ENCODE measurements at places on chromosomes 5 and 9.

DNA sequence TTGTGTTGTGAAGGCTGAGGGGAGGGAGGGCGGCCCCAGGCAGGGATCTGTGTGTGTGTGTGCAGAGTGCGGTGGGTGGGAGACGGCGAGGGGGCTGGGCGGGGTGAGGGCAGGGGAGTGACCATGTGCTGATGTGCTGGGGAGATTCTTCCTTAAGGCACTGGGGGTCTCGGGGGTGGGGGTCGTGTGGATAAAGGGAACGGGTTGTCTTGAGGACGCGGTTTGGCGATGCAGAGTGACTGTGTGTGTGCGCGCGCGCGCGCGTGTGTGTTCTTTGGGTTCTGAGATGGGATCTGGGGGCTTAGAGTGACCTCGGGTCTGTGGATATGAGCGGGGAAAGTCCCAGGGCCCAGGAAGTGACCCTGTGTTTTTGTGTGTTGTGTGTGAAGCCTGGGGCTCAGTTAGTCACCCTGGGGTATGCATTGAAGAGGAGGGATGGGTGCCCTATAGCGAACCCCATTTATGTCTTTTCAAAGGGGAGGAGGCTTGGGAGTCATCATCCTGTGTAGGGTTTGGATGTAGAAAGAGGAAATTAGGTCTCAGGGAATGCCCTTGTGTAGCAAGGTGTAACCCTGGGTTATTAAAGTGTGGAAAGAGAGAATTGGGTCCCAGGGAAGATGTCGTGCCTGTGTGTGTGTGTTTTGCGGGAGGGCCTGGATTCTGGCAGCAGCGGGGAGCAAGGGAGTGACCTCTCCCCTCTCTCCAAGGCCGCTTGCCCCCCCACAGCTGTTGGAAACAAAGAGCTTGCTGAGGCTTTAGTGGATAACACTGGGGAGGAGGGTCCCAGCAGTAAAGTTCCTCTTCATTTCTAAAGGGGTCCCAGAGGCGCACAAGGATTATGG is 1.4 kb downstream of the TMEFF1 start:
- no peak for DNase-seq

GRCh38 chr5:167503926-167504720 is 787.3 kb upstream of the WWC1 start:
- DNase-seq = no peak

DNA sequence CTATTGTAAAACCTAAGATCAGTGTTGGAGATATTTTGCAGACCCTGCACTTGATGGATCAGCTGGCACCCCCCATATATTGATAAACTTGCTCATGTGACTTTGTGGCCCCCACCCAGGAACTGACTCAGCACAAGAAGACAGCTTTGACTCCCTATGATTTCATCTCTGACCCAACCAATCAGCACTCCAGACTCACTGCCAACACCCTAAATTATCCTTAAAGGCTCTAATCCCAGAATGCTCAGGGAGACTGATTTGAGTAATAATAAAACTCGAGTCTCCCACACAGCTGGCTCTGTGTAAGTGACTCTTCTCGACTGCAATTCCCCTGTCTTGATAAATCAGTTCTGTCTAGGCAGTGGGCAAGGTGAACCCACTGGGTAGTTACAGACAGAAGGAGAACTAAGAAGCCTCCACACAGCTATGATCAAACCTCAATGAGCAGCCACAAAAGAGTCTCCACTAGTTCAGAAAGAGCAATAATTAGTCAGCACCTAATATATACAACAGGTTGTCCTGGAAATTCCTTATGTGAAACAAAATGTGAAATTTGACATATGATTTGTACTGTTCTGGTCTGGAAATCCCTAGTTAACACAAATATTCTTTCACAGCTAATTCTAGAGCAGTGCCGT is 52.2 kb downstream of the ACTL7B start:
- DNase-seq = no peak

DNA sequence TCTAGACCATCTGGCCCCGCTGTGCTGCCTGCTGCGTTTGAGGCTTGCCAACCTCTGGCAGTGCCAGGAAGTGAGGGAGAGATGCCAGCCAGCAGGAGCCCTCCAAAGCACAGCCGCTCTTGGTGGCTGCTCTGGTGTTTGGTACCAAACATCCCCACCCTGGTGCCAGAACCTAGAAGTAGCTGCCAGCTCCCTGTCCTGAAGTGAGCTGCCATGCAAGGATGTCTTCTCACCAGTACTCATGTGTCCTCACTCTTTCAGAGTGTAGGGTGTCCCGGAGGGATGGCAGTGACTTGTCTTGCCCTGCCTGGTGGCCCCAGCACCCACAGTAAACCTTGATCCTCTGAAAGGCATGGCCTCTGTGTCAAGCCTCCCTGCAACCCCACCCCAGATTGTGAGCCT is 43.4 kb downstream of the AMBP start:
- no peak for DNase-seq

DNA sequence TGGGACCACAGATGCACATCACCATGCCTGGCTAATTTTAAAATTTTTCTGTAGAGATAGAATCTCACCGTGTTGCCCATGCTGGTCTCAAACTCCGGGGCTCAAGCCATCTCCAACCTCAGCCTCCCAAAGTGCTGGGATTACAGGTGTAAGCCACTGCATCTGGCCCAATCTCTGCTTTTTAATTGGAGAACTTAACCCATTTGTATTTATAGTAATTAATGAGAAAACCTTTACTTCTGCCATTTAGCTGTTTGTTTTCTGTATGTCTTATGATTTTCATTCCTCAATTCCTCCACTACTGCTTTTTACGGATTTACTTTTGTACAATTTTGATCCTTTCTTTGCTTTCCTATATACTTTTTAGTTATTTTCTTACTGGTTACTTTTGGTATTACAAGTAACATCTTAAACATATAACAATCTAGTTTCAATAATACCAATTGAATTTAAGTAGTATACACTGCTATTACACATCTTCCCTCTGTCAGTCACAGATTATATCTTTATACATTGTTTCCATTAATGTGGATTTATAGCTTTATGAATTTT is 26.1 kb downstream of the RALGDS start:
- no peak for DNase-seq

DNA sequence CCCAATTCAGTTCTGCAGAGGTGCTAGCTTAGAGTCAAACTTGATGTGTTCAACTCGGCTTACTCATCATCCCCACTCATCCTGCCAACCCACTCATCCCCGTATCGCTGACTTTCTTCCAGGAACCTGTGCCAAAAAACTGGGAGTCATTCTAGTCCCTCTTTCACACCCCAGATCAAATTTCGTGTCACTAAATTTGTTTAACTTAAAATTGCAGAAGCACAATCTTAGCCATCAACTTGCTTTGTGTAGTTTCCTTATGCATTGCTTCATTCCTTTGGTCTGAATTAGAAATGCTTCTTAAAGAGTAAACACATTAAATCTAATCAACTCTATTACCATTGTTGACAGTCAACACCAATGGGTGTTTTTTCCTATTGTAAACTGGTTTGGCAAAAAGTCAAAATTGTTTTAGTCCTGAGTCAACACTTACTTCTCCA is 162.4 kb downstream of the TTC39B start:
- no peak for DNase-seq

GRCh38 chr9:131279196-131279862 is 3.0 kb upstream of the FAM78A start:
- DNase-seq = no peak

Measured in NCI-H1436 treated with DMSO at 0.1 percent for 48 hours (cell line).